Fibroblast of mammary gland (primary cell): ENCODE measurements at places on chromosomes 3 and 15.
A peak's percentile ranks its signal among the peaks of the same experiment; 100 is the strongest.

DNA sequence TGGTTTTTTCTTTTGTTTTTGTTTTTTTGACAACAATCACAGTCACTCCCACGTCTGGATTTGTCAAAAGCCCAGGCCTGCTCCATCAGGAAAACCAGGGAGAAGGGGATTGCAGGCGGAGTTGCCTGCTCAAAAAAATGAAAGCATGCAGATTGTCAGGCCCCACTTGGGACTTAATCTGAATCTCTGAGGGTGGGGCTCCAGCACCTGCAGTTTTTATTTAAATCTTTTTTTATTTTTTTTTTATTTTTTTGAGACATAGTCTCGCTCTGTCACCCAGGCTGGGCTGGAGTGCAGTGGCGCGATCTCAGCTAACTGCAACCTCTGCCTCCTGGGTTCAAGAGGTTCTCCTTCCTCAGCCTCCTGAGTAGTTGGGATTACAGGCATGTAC lies 140.9 kb downstream of the FOXP1 start:
- DNase-seq = no peak

DNA sequence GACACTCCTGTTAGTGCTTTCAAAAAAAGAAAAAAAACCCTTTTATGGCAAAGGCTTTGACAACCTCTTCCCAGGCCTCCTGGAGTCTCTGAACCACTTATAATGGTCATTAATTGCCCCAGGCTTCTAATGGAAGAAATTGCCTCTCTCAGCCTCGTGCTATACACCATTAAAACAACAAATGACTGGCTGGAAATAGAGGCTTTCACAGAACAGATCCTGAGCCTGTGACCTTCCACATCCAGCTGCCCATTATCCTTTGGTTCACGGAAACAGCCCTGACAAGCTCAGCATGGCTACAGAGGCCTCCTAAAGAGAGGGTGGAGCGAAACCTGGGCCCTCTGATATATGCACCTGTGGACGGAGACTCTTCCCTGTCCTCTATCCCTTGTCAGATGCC lies 26.8 kb upstream of the MKRN3 start:
- DNase-seq = no peak

GRCh38 chr3:45761831-45762230 lies 34.5 kb downstream of the SLC6A20 start:
- no peak for DNase-seq

- peak; percentile 92 for DNase-seq
These were observed 33.6 kb downstream of the BTD start for GRCh38 chr3:15635121-15635661.

DNA sequence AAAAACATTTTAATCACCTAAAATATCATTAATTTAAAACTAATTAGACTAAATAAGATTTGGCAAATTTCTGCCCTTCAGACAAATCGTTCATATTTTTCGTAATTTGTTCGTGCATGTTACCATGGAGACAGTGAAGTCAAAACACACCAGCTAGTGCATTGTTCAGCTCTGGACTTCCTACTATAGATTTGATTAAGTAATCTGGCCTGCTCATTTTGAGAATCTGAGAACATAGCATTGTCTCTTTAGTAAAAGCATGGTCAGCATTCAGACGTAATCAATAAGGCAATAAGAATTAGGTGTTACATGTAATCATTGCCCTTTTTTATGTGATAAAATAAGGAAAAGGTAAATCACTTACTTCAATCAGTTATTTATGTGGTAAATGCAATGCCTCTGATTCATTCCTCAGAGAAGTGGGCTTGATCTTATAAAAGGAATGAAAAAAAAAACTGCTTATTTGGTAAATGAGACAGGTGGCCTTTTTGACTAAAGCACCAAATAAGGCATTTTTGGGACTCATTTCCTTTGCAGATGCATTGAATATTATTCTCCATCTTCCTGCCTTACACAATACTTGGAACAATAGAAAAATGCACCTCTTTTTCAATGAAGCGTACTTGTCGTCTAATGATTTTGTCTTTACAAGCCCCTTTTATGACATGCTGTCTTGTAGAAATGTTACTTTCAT lies 84.5 kb upstream of the FNDC3B start:
- DNase-seq = no peak

GRCh38 chr15:40331026-40331425 lies 7.5 kb downstream of the INAFM2 start:
- no peak for DNase-seq

GRCh38 chr3:188584958-188585689 lies 431.2 kb downstream of the LPP start:
- peak; percentile 28 for DNase-seq
